NT2/D1 (cell line): ENCODE measurements at places on chromosomes 3 and 15.

DNA sequence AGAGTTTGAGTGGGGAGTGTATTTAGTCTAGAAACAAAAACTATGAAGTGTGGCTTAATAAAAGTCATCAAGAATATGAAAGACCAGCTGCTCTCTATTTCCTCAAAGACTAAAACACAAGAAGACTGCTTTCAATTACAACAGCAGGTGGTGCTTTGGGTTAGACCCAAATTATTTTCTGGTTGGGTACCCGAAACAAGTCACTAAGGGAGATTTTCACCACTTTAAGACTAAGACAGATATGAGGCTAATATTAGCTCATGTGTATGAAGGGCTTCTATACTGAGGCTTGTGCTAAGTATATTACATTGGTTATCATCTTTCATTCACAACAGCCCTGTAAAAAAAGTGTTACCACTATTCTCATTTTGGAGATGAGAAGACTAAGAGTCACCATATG, 43.1 kb downstream of the COL8A1 start:
- no peak for DNase-seq

GRCh38 chr3:77283108-77283507, 243.2 kb downstream of the ROBO2 start:
- no peak for DNase-seq

GRCh38 chr3:171895900-171896299, 52.8 kb downstream of the TMEM212 start:
- DNase-seq: no peak

DNA sequence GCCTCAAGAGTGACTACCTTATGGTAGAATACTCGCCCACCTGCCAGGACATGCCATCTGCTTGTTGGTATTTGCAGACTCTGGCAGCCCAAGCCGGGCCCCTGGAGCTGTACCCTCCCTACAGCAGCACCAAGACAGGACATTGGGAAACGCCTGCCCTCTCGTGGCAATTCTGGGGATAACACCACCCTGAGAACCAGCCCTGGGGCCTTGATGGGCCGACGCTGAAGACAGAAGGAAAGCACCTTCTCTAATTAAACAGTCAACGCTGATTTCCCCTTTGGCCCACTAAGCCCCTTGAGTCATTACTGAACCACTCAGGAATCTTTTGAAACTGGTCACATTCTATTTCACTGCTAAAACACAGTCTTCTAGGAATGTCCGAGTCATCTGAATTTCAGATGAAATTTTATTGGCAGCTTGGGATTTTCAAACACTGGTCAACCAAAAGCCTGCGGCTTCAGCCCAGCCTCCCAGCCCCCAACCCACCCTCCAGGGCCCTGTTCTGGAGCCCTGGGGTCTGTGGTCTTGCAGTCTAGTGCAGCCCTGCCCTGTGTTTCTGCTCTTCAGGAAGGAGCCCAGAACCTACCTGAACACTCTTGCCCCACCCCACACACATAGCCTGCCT, 91.3 kb downstream of the TMEM266 start:
- DNase-seq: peak; percentile 64

GRCh38 chr3:184545769-184546168, 15.8 kb upstream of the EPHB3 start:
- DNase-seq: no peak

- DNase-seq: no peak
These were observed 143.6 kb upstream of the UBE2E1 start for GRCh38 chr3:23662079-23662617.

GRCh38 chr3:101849714-101850245, 466 bp downstream of the NFKBIZ start:
- DNase-seq: peak; percentile 23

- no peak for DNase-seq
These were observed 163.3 kb upstream of the MBNL1 start for GRCh38 chr3:152105446-152105845.

GRCh38 chr3:183514021-183514420, 41.5 kb downstream of the KLHL6 start:
- DNase-seq: no peak

- no peak for DNase-seq
These were observed 74.2 kb upstream of the RASGRP1 start for GRCh38 chr15:38638811-38639210.

DNA sequence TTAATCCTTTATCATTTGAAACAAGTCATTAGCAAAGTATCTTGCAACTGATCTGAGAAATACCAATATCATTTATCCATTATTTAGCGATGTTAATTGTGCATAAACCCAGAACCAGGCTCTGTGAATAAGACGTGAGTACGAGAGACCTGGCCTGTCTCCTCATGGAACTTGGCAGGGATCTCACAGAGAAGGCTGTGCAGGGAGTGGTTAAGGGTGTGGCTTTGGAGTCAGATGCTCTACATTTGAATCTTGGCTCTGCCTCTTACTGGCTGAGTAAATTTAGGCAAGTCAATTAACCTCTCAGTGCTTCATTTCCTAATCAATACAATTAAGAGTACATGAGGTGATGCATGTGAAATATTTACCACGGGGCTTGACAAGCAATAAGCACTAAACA, 39.9 kb upstream of the TBL1XR1 start:
- DNase-seq: no peak

DNA sequence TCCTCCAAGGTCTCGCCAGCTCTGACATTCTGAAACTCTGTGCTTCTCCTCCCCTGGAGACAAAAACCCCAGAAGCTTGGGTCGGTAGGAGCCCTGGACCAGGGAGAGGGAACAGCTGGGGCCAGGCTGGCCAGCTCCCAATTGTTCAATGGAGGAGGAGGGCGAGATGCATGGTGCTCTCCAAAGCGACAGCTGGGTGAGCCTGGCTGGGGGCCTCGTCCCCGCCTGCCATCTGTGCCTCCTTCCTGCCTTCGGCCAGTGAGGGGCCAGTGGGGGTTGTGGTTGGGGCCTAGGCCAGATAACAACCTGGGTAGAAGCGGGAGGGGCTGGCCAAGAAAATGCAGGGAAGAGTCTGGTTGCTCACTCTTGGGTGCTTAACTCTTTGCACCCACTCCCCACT, 79.4 kb downstream of the CORO2B start:
- no peak for DNase-seq

GRCh38 chr15:80160570-80161156, 7.9 kb downstream of the FAH start:
- DNase-seq: no peak

DNA sequence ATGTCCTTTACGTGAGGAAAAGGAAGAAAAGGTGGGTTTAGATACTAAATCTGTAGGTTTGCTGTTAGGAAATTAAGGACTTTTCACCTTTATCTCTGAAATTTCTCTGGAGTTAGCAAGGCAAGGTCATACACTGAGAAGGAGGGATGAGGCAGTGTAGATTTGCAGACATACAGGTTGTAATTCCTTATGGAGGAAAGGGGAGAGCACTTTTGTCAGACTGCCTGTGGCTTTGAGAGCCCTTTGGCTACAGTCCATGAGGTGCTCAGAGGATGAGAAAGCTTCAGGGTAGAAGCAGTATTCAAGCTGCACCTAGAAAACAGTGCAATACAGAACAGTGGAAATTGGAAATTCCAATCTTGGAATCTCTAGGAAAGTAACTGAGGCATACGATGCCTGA, 8.3 kb downstream of the RPL14 start:
- DNase-seq: no peak

DNA sequence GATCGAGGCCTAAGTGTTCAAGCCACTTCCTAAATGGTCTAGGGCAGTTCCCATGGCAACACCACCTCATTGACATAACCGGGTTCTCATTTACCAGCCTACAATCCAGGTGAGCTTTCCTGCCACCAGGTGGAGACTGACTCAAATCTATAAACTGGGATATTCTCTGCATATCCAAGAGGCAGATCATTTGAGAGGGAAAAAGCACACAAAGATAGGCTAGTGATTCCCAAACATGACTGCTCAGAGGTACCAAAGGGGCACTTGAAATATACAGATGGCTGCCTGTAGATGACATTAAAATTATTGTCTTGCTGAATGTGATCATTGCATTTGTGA, 141.3 kb upstream of the PROK2 start:
- peak; percentile 88 for DNase-seq

DNA sequence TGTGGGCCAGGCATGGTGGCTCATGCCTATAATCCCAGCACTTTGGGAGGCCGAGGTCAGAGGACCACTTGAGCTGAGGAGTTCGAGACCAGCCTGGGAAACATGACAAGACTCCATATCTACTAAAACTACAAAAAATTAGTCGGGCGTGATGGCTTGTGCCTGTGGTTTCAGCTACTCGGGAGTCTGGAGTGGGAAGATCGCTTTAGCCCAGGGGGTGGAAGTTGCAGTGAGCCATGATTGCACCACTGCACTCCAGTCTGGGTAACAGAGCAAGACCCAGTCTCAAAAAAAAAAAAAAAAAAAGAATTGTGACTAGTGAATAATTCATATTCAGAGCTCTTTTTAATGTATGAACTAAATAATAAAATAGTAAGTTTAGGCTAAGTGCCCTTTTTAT, 87.8 kb upstream of the TSEN2 start:
- no peak for DNase-seq

DNA sequence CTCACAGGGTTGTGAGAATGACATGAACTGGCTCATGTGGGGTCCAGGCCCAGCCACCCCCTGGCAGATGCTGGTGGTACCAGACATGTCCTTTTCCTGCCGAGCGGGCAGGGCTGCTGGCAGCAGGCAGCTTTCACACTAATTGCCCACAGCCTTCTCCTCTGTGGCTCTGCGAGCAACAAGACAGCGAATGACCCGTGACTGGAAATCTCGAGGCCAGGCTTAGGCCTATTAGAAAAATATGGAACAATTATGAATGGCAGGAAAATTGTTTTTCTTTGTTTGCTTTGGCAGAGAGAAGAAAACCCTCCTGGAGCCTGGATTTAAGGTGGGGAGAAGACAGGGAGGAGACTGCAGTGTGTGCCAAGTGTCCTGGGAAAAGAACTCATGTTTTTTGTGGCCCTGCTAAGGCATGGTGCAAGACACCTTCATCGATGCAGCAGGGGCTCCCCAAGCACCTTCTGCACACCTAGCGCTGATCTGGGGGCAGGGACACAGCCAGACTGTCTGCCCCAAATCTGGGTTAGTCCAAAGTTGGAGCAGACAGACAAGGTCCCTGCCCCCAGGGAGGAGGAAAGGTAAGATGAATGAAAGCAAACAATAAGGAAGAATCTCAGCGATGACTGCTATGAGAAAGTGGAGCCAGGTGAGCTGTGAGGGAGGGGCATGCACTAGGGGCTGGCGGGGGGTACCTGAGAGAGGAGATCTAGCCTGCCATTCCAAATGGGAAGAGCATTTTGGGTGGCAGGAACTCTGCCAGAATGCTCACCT, 193.8 kb upstream of the TLE3 start:
- no peak for DNase-seq

- no peak for DNase-seq
These were observed 1.3 kb upstream of the SLITRK3 start for GRCh38 chr3:165197481-165197800.

- no peak for DNase-seq
These were observed 1120.0 kb downstream of the IGSF11 start for GRCh38 chr3:117914540-117915100.
